ENCODE measurements at places on chromosomes 7 and 10. TPM values are rescaled to one million over a fixed set of nuclear protein-coding genes. Genes with fewer than 3 reads are reported as not detected.

The CALHM3 gene
- not detected for polyA plus RNA-seq

The TFAM gene
- 26.5 TPM for polyA plus RNA-seq

The MLXIPL gene
- polyA plus RNA-seq: not detected

The CLEC2L gene
- 17.8 TPM for polyA plus RNA-seq

The AKR1C2 gene
- 170 TPM for polyA plus RNA-seq

The POU6F2 gene
- polyA plus RNA-seq: 3.1 TPM

The AHCYL2 gene
- polyA plus RNA-seq: 39.9 TPM

The C10orf62 gene
- not detected for polyA plus RNA-seq

The TUBAL3 gene
- polyA plus RNA-seq: not detected

The BTBD16 gene
- polyA plus RNA-seq: not detected

The PSD gene
- 68.8 TPM for polyA plus RNA-seq

The MBL2 gene
- not detected for polyA plus RNA-seq

The MRLN gene
- polyA plus RNA-seq: not detected

The MYL10 gene
- not detected for polyA plus RNA-seq

Data from neural cell (in vitro differentiated cells).